T-helper 17 cell (primary cell): ENCODE measurements at places on chromosomes 6 and 20.
A peak's percentile ranks its signal among the peaks of the same experiment; 100 is the strongest.

- DNase-seq, result no peak
Measured at GRCh38 chr6:118705544-118706491, 54.4 kb upstream of the CEP85L start.

- no peak for DNase-seq
Measured at GRCh38 chr6:133512410-133513016, 271.4 kb downstream of the EYA4 start.

- no peak for DNase-seq
Measured at GRCh38 chr6:117513778-117514365, 31.4 kb downstream of the DCBLD1 start.

DNA sequence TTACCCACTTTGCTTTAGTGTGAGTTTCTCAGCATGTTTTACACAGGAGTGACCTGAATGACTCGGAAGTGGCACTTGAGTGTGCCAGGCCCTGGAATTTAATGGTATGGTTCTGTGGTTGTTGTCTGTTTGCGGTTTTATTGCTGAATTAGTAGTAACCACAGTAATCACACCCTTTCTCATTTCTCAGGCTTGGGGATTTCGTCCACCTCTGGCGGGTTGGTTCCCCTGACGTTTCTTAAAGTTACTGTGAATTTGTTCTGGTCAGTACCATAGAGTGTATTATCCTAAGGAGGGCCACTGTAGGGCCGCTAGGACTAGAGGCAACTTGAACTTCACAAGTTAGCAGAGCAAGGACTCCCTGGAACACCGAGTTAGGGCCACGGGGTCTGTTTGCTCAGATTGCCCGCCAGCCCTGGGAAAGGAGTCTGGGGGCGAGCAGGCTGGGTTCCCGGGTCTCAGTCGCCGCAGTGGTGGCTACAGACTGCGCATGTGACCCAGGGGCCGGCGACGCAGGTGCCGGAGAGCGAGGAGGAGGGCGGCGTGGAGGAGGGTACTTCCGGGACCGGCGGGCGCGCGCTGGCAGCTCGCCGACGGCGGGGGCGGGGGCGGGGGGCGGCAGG, 546 bp upstream of the KLHL32 start:
- peak; percentile 6 for DNase-seq

DNA sequence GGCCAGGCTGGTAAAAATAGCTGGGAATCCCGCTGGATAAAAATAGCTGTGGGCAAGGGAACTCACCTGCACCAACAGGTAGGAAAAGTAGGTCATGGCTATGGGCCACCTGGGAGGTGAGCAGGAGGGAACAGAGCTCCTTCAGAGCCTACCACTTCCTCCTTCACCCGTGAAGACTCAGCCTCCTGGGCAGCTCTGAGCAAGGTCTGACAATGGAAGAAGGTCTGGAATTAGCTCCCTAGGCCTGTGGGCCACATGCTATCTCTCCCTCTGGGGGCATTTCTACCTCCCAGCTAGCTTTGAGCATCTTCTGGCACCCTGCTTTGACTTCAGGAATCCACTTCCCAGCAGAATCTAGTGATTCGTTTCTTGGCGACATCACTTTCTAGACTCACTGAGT, 153.9 kb downstream of the MRPL14 start:
- DNase-seq, result no peak

DNA sequence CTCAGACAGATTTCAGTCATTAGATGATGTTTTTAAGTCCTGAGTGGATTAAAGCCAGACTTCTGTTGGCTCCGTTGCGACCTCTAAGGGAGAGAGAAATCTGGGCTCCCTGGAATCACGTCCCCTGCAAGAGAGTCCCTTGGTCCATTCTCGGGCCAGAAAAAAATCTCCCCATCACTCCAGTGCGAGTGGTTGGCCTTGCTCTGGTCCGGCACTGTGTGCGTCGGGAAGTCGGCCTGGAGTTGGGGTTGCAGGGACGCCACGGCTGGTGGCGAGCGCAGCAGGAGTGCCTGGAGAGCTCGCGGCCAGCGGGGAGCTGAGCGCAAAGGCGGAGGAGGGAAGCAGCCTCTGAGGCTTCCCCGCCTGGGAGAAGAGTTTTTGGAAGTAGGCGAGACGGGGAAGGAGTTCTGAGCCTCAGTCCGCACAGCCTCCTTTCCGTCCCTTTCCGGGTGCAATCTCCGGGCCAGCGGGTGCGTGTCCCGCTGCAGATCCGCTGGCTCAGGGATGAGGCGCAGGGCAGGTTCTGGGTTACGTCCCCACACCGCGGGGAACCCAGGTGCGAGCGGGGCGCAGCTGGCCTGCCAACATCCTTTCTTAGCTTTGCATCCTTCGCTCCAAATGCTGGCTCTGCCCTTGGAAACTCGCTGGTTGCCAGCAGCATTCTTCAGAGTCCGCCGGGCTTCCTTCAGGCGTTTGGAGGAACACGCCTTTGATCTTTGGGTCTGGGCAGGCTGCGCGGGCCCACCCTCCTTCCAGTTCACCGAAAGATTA, 6.8 kb downstream of the TCF21 start:
- no peak for DNase-seq

DNA sequence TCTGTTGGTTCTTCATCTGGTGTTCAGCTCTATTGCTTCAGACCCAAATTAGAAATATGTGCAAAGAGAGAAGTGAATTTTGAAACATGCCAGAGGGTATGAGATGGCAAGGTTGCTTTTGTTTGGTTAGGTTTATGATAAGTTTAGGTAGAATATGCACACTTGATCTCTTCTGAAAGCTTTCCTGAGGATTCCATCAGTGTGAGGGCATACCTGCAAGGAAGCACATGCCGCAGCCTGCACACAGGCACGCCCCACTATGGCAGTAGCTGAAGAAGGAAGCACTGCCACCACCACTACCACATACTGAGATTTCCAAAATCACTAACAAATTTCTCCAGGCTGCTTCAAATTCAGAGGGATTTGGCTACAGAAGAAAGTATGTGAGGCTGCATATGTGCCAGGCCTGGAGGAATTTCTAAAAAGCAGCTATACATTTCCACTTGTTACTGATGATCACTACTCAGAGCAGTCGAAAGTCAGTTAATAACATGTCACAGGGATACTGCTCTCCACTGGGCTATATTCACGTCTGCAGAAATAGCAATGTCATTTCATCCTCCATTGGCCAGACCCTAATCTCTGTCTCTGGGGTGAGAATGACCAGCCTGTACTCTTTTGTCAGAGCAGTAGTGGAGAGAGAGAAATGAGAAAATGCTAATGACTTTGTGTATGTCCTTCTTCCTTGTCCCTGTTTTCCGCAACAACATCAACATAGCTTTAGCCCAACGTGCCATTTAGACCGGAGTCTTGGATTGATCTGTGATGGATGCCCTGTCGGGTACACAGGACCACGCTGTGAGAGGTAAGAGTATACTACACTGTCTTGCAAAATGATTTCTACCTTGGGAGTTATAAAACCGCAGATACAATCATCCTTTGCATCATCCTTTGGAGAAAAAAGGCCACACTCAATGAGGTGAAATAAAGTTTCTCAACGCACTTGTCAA, 396.7 kb downstream of the LAMA2 start:
- DNase-seq, result no peak

DNA sequence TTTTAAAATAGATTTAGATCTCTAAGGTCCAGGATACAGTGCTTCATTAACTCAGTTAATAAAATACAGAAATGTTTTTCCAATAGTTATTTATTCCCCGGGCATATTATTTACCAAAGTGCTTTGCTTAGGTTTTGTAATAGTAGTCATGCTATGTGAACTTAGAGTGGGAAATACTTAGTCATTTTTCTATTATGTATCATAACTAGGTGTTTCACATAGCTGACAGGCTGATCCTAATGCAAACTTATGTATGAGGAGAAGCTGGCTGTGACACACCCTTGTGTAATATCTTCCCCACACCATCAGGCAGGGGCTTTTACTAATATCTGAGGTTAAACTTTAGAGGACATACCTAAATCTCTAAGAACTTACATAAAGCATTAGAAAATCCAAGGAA, 277.7 kb upstream of the RIMS1 start:
- DNase-seq, result no peak

DNA sequence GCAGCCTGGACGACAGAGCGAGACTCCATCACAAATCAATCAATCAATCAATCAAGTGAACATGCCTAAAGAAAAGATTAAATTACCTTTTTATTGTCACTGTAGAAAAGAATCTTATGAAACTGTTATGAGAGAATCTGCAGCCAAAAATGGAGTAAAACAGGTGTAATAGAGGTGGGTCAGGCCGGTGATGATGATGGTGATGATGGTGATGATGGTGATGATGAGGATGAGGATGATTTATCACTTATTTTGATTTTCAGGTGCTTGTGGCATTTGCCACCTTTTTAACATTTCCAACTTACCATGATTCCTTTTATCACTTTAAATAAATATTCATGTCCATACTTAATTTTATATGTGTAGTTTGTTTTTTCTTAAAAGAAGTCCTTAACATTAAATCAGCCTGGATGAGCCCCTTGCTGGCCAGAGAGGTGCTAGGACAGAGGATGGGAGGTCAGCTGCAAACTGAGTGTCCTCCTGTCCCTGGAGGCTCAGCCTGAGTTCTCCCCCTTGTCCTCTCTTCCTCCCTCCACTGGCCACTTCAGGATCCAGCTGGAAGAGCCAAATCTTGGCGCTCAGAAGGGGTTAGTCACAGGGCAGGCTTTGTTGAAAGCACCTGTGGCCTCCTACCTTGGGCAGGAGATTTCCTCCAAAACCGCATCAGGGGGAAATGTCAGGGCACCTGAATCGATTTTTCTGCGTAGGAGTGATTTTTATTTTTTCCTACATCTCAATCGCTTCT, 32.6 kb downstream of the SLC2A10 start:
- no peak for DNase-seq

DNA sequence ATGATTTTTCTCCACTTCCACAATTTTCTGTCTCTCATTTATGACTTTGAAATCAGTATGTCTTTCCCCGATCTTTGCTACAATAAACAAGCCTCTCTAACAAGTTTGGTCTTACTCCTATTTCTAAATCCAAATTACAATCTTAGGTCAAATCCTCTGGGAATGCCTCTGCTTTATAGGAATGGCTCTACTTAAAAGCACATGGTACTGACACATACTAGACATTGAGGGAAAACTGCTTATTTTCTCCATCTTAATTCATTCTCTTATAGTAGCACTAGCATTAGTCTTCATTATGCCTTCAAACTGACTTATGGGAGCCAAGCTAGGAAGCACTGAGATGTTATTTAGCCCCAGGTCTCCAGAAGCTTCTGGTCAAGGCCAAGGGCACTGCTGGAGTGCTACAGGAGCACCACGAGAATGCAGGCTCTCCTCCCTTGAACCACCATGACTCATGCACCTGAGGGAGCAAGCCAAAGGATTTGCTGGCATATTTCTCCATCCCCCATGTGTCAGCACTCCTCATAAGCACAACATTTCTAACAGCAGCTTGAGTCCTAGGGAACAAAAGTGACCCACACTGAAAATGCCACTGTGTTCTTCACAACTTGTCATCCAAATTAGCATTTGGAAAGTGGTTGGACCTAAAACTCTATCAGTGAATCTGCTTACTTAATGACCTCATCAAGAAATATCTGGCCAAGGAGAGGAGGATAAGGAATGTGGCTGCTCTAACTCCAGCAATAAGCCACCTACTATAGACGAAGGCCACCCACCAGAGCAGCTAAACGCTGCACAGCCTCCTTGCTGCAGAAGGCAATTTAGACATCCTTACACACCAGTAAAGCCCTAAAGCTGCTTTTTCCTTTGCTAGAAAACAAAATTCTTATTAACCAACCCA, 156.8 kb upstream of the KCNQ5 start:
- DNase-seq, result no peak

GRCh38 chr20:53098621-53099020, 126.5 kb downstream of the TSHZ2 start:
- DNase-seq, result no peak

DNA sequence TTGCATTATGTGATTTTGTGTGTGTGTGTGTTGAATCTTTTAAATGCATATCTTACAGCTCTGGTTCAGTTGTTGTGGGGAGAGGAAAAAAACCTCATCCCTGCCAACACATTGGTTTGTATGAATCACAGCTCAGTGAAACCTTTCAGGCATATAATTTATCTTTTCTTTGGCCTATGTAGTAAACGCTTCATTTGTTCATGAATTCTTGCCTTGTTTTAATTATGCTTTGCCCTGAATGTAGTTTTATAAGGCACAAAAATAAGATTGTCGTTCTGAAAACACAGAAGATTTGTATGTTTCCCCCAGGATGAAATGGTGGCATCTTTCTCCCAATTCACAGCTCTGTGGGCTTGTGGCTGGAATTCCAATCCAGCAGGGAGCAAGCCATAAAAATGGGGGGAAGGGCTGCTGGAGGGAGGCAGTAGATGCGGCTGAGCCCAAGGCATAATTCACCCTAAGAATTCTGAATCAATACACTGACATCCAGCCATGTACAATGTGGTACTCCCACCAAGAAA, 45.1 kb downstream of the BCAS1 start:
- DNase-seq, result no peak

DNA sequence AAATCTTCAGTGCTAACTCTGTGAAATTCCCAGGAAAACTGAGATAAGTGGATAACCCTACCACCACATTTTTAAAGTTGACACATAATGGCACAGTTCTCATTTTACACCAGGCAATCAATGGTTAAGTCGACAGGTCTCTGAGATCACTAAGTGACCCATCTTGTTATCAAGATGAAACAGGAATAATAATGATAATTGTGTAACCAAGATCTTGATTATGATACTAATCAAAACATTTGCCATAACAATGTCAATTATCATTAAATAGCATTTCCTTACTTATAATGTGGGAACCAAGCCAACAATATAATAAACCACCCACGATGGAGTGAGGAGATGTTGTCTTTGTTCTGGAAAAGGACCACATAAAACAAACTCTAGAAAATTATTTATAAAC, 541.6 kb downstream of the TFAP2B start:
- no peak for DNase-seq

- no peak for DNase-seq
Measured at GRCh38 chr6:161198176-161198575, 75.7 kb downstream of the AGPAT4 start.
